ENCODE measurements at places on chromosomes 2 and 18.

- H3K4me1 ChIP-seq, result no peaks in the 10 kb centered on the region
- no peaks in the 10 kb centered on the region for H3K36me3 ChIP-seq
- no peak for DNase-seq
- no peak overlapping the region for H3K4me3 ChIP-seq
- H3K27ac ChIP-seq, result no peak overlapping the region
Measured at GRCh38 chr2:5886462-5886861, 194.3 kb downstream of the SOX11 start.

DNA sequence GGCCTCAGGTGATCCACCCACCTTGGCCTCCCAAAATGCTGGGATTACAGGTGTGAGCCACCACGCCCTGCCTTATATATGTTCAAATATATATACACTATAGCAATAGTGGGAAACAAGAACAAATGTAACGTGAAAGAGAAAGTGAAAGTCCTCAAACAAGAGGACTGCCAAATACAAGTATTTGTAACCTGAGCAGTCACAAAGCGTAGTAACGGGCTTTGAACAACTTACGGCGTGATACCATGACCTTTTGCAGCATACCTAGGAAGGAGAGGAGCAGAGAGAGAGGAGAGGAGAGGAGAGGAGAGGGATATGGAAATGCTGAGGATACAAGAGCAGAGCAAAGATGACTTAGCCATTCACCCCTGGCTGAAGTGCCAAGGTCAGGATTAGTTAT is 113.8 kb upstream of the RGPD4 start:
- peaks cover 2% of the 10 kb centered on the region for H3K4me1 ChIP-seq
- H3K27me3 ChIP-seq, result no peaks in the 10 kb centered on the region
- no peak for DNase-seq
- H3K27ac ChIP-seq, result no peak overlapping the region
- peak overlapping the region; percentile 13 for H3K4me3 ChIP-seq

- no peak for DNase-seq
- no peak overlapping the region for H3K27ac ChIP-seq
Measured at GRCh38 chr2:112673008-112673407, 27.3 kb downstream of the SLC20A1 start.

- H3K27me3 ChIP-seq, result no peaks in the 10 kb centered on the region
- H3K36me3 ChIP-seq, result no peaks in the 10 kb centered on the region
- H3K27ac ChIP-seq, result no peak overlapping the region
- no peak overlapping the region for H3K4me3 ChIP-seq
- no peaks in the 10 kb centered on the region for H3K4me1 ChIP-seq
- no peak for DNase-seq
Measured at GRCh38 chr2:240893363-240893844, 2.6 kb downstream of the MAB21L4 start.

DNA sequence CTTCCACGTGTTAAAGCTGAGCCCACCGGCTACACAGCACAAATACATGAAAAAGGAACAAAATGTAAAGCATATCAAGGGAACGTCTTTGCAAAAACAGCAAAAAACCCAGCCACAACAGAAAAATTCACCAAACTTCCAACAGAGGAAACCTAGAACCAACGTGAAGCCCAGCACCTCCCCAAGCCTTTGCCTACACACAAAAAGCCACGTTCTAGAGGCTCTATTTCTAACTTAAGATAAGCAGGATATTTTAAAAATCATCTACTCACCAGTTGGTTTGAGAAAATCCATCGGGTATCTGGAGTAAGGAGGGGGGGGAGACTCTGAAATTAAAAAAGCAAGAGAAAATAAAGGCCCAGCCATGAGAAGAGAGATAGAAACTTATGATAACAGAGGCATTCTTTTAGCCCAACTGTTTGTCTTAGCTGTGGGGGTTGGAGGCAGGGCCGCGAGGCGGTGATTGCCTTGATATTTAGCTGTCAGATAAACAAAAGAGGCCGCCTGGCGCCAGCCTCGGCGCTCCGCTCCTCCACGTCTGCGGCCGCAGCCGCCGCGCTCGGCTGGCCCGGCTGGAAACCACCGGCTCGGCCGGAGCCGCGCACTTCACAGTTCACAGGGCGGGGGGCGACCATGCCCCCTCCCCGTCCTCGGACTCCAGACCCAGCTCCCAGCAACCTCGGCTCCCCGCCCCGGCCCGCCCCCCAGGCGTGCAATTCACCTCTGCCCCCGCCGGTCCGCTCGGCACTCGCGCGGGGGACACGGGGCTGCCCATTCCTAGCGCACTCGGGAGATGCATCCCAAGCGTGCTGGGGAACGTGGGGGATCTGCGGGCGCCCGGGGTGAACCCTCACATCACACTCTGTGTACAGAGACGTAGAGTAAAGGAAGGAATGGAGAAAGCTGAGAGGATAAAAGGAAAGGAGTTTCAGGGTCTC is 2.4 kb downstream of the SMAD7 start:
- H3K4me1 ChIP-seq, result peaks cover 66% of the 10 kb centered on the region
- H3K27ac ChIP-seq, result peak overlapping the region; percentile 74
- no peaks in the 10 kb centered on the region for H3K27me3 ChIP-seq
- peak; percentile 59 for DNase-seq

All from activated T-cell treated with anti-CD3 and anti-CD28 coated beads, Interleukin-2, amount 50 U/mL, for 24 hours (primary cell).